ENCODE measurements at places on chromosomes 2 and 18.

DNA sequence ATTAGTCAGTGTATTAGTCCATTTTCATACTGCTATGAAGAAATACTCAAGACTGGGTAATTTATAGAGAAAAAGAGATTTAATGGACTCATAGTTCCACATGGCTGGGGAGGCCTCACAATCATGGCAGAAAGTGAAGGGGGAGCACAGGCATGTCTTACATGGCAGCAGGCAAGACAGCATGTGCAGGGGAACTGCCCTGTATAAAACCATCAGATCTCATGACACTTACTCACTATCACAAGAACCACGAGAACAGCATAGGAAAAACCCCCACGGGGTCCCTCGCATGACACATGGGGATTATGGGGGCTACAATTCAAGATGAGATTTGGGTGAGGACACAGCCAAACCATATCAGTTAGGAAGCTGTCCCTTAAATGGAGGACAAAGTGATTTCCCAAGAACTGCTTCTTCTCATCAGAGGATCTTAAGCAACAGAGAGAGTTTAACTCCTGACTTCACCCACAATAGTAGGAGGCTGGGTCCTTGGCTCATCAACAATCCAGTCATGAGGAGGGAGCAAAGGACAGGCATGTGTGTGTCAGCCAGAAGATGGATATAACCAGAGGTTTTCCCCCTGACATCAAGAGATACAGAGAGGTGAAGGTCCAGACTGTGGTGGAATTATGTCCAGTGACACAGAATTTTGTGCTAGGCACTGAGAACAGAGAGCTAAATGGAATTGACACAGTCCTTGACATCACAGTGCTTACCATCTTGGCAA is 203.8 kb upstream of the SH3BP4 start:
- DNase-seq: no peak

- DNase-seq: no peak
These were observed 9.3 kb downstream of the IL1F10 start for GRCh38 chr2:113076954-113077669.

- no peak for DNase-seq
These were observed 131.0 kb downstream of the NFATC1 start for GRCh38 chr18:79526468-79527460.

- DNase-seq: no peak
These were observed 5.7 kb upstream of the MARCO start for GRCh38 chr2:118936306-118936705.

GRCh38 chr18:79394534-79395307 is 1.0 kb upstream of the NFATC1 start:
- DNase-seq: peak; percentile 79

DNA sequence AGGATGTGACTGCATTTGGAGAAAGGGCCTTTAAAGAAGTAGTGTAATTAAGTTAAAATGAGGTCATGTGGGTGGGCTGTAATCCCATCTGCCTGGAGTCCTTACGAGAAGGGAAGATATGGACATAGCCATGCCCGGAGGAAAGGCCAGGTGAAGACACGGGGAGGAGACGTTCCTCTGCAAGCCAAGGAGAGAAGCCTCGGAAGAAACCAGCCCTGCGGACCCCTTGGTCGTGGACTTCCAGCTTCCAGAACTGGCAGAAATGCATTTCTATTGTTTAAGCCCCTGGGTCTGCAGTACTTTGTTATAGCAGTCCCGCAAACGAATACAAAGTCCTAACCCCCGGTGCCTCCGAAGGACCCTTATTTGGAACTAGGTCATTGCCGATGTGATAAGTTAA is 87.6 kb upstream of the TAF1B start:
- no peak for DNase-seq

GRCh38 chr2:238506371-238507068 is 79.8 kb downstream of the ASB1 start:
- DNase-seq: no peak
